ENCODE measurements at places on chromosomes 7 and 10.

- DNase-seq, result no peak
Measured at GRCh38 chr7:15582773-15583172, 21.0 kb upstream of the AGMO start.

- no peak for DNase-seq
Measured at GRCh38 chr7:107069457-107069856, 25.0 kb downstream of the PRKAR2B start.

- DNase-seq, result no peak
Measured at GRCh38 chr10:11573497-11573896, 38.0 kb downstream of the USP6NL start.

GRCh38 chr7:95479992-95480624, 5.6 kb upstream of the ASB4 start:
- no peak for DNase-seq

DNA sequence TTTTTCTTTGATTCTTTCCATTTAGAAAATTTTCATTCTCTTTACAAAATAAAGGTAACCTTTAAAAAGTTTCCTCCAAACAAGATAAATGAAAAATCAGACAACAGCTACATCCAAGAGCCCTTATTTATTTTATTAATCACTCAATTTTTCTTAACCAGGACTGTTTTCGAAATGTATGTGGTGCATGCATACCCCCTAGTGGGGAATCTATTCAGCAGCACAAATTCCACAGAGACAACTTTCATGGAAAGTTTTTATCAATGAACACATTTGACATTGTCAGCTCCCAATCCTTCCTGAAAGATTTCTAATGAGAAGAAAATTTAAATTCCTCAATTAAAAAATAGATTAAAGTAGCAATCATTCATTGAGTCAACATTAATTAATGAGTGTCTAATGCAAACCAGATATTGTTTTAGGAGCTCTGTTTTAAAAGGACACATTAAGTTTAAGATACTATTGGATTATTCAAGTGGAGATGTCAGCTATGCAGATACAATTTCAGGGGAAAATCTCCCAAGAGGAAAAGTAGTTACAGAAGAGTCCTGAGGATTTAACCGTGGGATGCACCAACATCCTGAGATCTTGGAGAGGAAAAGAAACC, 5.2 kb upstream of the HTR7 start:
- no peak for DNase-seq

DNA sequence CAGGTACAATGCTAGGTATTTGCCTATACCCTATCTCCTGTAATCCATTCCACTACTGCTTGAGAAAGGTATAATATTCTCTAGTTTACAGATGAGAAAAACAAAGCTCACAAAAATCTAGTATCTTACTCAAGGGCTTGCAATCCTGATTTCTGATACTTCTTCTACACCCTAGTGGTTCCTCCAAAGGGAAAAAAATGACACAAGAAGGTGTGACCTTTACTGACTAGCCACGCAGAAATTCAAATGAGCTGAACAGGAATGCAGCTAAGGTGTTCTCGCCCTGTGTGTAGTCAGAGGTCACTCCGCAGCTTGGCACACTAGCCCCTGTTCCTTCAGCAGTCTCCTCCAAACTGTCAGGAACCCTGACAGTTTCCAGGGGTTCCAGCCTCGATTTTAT, 59.5 kb upstream of the TM9SF3 start:
- DNase-seq, result no peak

DNA sequence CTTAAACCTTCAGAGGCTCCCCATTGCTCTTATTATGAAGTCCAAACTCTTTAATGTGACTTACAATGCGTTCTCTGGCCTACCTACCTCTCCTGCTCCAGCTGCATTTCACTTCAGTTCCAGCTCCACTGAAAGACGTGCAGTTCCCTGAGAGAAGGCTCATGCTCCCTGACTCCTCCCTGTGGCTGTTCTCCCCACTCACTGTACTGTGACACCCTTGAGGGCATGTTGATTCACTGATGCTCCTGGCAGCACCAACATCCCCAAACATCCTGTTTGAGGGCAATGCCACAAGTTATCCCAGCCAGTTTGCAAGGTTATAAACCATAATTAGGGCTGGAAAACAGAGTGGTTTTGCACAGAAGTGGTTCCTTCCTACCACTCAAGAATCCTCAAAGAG, 111.2 kb downstream of the LSM5 start:
- DNase-seq, result no peak

Data from stimulated activated CD8-positive, alpha-beta memory T cell treated with anti-CD3 and anti-CD28 coated beads, Interleukin-15, amount 100 ng/mL, for 1 hour (primary cell).